Activated CD8-positive, alpha-beta memory T cell treated with anti-CD3 and anti-CD28 coated beads for 4 hours (primary cell): ENCODE measurements at places on chromosomes 12 and 14.

GRCh38 chr14:33505963-33506329 lies 444.9 kb downstream of the EGLN3 start:
- no peak for DNase-seq

DNA sequence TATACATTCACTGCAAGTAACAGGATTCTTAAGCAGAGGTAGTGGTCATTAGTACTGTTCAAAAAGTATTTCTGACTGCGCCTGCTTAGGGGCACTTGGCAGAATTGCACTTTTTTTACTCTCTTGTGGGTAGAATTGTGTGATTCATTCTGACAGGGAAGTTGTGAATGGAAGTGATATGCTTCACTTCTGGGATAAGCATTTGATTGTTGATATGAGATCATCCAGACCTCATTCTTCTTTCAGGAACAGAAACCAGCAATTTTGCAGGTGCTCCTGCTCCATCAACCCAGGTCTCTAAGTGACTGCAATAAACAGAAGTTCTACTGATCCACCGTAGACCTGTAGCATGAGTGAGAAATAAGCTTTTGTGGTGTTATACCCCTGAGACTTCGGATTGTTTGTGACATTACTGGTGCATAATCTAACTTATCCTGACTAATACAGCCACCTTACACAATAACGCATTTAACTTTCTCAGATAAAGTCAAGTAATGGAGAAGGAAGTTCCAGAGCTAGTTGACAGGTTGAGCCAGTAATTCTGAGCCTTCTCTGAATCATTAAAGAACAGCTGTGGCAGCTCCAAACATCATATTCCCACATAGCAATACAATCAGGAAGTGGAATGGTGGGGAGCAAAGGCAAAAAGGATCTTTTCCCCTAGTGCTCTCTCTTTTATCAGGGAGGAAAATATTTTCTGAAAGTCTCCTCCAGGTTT lies 387.9 kb downstream of the SYT1 start:
- DNase-seq, result no peak

- DNase-seq, result no peak
These were observed 93.7 kb upstream of the FUT8 start for GRCh38 chr14:65318636-65319506.

DNA sequence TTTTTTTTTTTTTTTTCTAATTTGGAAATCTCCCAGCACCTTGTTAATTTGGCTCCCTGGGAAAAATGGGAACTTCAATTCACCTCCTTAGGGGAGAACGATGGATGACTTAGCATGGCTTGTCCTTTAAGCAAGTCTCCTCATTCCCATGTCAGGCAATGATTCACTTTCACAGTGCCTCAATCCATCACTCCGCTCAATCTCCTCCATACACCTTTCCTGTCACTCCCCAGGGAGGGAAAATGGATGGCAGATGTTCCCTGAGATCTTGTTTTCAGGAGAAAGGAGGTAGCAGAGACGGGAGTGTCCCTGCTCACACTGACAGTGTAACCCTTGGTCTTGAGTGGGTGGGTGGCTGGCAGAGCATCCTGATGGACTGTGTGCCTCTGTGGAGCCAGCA lies 51.0 kb downstream of the SLC8A3 start:
- DNase-seq, result no peak

DNA sequence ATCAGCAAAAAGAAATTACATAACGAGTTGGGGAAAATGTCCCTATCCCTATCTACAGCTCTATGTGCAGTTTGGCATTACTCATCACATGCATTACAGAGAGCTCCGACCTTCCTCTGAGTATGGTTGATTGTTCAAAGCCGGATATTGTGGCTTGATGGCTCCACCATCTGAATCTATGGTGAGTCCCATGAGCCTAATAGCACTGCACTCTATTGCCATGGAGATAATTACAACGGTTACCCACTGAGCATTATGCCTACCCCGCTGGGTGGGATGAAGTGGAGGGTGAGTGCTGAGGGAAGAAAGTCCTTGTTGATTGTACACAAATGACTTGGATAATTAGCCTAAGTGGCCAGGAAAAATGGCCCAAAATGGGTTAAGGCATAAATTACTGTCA lies 800.5 kb downstream of the NRXN3 start:
- no peak for DNase-seq

GRCh38 chr12:27964123-27964522 lies 8.4 kb downstream of the PTHLH start:
- no peak for DNase-seq

DNA sequence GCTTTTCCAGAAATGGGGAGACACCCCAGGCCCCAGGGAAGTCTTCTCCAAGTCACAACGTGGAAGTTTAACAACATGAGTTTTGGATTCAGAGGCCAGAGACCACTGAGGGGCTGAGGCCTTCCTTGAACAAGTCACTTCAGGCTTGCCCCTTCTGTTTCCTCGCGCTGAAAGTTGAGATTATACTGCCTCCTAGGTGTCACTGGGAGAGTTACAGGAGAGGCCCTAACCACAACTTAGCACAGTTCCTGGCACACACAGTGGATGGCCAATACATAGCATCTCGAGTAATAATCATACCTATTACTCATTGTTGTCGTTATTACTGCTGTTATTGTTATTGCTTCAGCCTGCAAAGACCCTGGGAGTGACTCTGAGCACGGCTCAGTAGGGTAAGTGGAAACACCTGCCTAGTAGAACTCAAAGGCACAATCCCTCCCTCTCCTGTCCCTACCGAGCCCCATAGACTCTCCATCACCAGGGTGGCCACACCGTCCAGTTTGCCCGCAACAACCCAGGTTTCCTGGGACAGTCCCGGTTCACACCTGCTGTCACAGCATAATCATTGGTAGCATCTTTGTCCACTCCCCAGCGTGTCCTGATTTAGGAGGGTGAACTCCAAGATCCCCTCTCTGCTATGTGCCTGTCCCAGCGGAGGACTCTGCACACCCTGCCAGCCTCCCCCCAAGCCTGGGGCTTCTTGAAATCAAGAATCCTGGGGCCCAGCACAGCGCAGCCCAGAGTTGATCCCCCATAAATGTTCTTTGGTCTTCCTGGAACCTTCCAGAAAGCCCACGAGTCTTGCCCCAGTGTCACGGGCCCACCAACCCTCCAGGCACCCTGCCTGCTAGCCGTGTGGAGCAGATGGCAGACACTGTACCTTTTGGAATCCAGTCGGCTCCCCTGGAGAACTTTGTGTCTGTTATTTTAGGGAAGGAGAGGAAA lies 85.0 kb downstream of the SYNE3 start:
- DNase-seq, result no peak

- no peak for DNase-seq
These were observed 93.5 kb downstream of the PIWIL1 start for GRCh38 chr12:130431176-130431575.

DNA sequence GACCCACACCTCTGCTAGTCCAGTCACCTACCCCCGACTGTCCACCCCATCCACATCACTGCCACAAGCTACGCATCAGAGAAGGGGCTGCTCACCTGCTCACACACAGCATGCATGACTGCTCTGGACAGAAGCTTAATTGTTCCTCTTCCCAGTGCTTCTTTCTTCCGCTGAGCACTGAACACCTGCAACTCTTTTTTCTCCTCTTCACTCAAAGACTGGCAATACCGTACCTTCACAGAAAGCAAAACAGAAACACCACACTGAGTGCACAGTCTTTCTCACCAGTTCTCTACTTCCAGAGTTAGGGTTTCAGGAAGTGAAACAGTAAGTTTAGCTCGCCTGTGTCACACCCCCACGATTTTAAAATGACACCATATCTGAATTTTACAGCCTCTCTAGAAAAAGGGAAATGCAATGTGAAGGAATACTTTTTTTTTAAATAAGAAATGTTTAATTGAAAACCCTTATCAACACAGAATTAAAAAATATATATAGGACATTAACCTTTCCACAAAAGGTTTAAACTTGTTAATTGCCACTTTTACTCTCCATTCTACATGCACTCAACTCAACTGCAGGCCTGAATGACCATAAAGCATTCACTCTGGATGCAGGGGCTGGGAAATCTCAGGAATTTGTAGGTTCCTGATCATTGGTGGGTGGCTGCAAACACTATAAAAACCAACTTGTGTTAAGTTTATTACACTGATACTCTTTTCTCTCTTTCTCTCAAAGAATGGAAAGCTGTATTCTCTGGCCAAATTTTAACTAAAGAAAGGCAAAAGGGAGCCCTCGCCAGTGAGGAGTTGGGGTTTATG lies 120.0 kb downstream of the PRICKLE1 start:
- DNase-seq, result no peak

DNA sequence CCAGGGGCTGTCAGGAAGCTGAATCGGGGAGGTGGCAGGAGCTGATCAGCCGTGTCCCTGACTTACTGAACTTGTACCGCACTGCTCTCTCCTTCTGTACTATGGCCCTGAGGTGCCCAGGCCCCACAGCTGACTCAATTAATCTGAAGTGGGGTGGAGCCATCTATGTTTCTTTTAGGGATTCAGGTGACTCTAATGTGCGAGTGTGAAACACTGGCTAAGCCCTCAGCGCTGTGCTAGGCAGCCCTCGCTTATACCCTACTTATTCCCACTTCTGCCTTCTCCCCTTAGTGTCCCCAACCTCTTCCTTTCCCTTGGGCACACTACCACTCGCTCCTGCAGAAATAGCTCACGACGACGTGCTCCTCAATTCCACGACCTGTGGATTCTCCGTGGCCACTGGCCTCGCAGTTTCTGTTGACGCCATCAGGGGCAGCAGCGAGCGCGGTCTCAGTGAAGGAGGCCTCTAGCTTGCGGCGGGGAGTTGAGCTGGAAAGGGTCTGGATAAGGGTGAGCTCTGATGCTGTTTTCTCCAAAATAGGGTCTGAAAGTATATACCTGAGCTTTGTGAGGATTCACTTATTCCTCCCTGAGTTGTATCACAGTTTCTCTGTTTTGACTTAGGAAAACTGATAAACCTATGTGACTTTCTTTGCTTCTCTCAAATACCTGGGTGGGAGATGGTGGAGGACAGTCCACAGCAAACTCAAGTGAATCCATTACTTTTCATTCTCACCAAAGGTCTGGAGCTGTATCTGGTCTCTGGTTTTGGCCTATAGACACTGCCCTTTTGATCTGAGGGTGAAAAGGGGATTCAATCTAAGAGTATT lies 167.6 kb downstream of the SLC41A2 start:
- DNase-seq, result no peak

DNA sequence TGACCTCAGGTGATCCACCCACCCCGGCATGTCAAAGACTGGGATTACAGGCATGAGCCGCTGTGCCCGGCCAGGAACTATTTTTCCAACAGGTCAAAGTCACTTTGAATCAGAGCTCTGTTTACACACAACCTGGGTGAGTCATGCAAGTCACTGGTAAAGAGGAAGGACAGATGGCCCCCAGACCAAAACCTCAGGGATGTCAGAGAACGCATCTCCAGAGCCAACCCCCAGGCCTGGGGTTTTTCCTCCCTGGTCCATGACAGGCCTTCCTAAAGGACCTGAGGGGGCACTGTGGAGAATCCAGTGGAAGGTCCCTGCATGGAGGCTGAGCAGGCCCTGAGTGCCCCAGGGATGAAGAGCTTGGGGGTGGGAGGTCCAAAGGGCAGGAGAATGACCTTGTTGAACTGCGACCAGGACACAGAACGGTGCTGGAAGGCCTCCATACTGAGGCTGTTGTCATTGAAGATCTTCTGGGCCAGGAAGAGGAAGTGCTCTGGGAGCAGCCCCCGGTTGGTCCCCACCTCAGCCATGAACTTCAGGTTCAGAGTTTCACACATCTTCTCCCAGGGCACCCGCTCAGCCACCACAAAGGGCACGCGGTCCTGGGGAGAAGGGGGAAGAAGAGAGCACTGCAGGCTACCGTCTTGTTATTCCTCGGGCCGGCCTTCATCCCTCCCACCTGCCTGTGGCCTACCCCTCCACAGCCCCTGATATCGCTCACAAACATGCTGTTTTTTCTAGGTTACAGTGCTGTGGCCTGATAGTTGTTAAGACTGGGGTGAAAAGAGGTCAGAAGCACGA lies 9.1 kb downstream of the STAT6 start:
- DNase-seq, result no peak

GRCh38 chr14:48398675-48399282 lies 723.4 kb upstream of the MDGA2 start:
- no peak for DNase-seq

GRCh38 chr14:96574171-96574632 lies 72.0 kb downstream of the PAPOLA start:
- DNase-seq, result no peak

DNA sequence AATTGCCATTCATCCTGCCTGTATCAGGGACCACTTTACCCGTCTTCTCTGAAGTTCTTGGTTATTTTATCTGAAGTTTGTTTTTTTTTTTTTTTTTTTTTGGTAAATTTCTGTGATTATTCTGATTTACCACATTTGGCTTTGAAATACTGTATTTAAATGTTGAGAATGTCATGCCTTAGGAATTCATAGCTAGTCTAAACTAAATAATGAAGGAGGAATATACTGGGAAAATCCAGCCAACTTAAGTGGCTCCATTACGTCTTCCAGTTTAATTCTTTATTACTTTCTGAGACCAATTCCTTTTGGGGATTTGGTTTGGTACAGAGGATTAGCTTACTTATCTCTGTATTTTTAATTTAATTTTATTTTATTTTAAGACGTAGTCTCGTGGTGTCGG lies 60.3 kb upstream of the KCNMB4 start:
- no peak for DNase-seq
